PC-3 (cell line): ENCODE measurements at places on chromosomes 12 and 14. TPM values are rescaled to one million over a fixed set of nuclear protein-coding genes. Genes with fewer than 3 reads are reported as not detected.

DNA sequence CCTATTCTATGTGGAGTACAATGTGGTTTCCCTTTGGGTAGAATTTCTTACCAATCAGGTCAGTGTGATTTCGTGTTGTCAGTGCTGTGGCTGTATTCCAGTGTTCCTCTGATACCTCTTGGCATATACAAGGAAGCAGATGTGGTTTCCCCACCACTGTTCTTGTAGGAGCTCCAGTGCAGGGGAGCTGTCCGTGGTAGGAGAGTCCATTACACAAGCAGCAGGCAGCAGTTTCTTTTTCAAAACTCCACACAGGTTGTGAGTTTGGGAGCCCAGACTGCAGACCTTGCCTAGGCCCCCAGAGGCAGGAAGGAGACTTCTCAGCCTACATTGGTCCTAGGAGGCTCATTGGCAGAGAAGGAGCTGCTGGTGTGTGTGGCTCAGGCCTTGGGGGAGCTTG, 452.8 kb downstream of the AACS start:
- H3K4me1 ChIP-seq: no peaks in the 10 kb centered on the region
- no peak overlapping the region for H3K4me3 ChIP-seq
- H3K27ac ChIP-seq: no peak overlapping the region
- H3K36me3 ChIP-seq: no peaks in the 10 kb centered on the region
- peaks cover 37% of the 10 kb centered on the region for H3K27me3 ChIP-seq

DNA sequence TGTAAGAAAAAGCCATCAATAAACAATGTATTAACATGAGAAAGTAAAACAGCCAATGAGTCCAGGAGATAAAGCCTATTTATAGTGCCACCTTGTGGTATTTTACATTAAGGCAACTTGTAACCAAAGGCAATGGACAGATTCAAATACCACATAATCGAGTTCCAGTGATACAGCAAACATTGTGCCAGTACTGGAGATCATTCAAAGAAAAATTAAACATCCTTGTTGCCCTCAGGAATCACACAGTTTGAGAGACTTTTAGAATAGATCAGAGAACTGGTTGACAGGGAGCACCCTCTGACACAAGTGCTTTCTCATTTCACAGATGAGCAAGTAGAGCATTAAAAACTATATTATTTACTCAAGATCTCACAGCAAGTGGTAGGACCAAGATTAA, 98.1 kb downstream of the DDHD1 start:
- H3K4me1 ChIP-seq: peaks cover 1% of the 10 kb centered on the region; the same call in 1 of the 2 replicates
- DNase-seq: peak; percentile 78
- H3K4me3 ChIP-seq: no peak overlapping the region
- no peaks in the 10 kb centered on the region for H3K36me3 ChIP-seq

SLC2A3 gene
- total RNA-seq: not detected in 2 replicates

CTSG gene
- total RNA-seq: not detected in 2 replicates

POTEG gene
- 0.12 TPM in 1 of 2 replicates, not detected in the other for total RNA-seq

DNA sequence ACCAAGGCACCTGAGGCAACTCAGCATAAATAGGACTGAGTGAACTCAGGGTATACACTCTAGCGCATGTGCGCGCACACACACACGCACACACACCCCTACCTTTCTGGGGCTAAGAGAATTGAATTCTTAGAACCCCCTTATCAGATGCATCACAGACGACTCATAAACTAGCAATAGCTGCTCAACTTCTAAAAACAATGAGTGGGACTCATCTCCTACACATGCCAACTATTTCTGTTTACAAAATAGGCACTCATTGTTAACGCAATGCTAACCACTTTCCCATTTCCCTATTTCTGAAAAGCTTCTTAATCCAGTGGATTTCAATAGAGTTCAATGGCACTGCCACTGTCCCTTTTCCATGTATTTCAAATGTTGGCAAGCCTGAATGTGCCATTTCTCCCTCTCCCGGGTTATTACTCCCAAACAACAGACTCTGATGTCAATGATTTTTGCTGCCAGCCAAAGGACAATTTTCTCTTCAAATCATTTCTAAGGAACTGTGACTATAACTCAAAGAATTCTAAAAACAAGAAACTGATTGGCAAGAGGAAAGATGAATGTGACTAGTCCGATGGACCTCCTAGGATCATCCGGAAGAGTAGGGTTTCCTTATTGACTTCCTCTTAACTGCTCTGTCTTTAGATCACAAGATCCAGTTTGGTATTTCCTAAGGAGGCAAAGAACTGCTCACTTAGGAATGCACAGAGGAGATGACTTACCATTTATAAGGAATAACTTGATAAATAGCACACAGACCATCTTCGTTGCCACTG, 48.8 kb downstream of the SLC38A1 start:
- no peak overlapping the region for H3K4me3 ChIP-seq
- DNase-seq: peak; percentile 89
- H3K27me3 ChIP-seq: no peaks in the 10 kb centered on the region
- H3K36me3 ChIP-seq: peaks cover 53% of the 10 kb centered on the region

KRT85 gene
- not detected in 2 replicates for total RNA-seq

- no peak overlapping the region for H3K27ac ChIP-seq
- no peak overlapping the region for H3K4me3 ChIP-seq
- DNase-seq: peak; percentile 72
- H3K4me1 ChIP-seq: no peaks in the 10 kb centered on the region
Observed at GRCh38 chr12:120944645-120945217, 33.6 kb upstream of the HNF1A start.

TTC5 gene
- total RNA-seq: 9.8 and 23.3 TPM in 2 replicates

- H3K36me3 ChIP-seq: no peaks in the 10 kb centered on the region
- H3K4me1 ChIP-seq: peaks cover 19% of the 10 kb centered on the region
- peak; percentile 74 for DNase-seq
- 0 out of 2 replicates have a peak overlapping the region, but pooled peaks have one; percentile 32 for H3K4me3 ChIP-seq
- no peaks in the 10 kb centered on the region for H3K27me3 ChIP-seq
Observed at GRCh38 chr12:42426746-42427145, 100.8 kb downstream of the PPHLN1 start.

DNA sequence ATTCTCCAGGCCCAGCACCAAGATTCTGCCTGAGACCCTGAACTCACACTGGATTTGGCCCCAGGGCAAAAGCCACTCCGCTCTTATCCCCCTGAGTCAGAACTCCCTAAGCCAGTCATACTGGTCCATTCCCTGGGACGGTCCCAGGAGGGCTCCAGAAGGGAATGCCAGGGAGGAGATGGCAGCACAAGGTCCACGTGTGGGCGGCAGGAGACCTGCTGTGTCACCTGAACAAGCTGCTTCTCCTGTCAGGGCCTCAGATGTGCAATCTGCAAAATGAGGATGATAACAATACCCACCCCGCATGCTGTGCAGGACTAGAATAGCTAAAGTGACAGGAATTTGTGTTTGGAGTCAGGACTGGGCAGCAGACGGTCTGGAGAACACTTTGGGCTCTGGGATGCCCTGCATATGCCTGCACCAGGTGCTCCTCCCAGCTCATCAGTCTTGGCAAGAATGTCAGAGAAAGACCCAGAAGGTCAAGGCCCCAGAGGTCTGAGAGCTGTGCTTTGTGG, 40.3 kb downstream of the CMKLR1 start:
- peaks cover 35% of the 10 kb centered on the region; the same call in 1 of the 2 replicates for H3K27me3 ChIP-seq
- no peaks in the 10 kb centered on the region for H3K36me3 ChIP-seq
- peaks cover 8% of the 10 kb centered on the region; the same call in 1 of the 2 replicates for H3K4me1 ChIP-seq
- no peak for DNase-seq
- H3K27ac ChIP-seq: no peak overlapping the region
- no peak overlapping the region for H3K4me3 ChIP-seq
